ENCODE measurements at places on chromosomes 5 and 9. TPM values are rescaled to one million over a fixed set of nuclear protein-coding genes. Genes with fewer than 3 reads are reported as not detected.

KIAA1191 gene
- total RNA-seq, result 69.3 TPM

RAB3C gene
- 62.0 TPM for total RNA-seq

GRXCR2 gene
- total RNA-seq, result not detected

PCDHAC2 gene
- total RNA-seq, result 34.8 TPM

BARHL1 gene
- 19.3 TPM for total RNA-seq

SOX30 gene
- 0.18 TPM for total RNA-seq

GPR151 gene
- 0.18 TPM for total RNA-seq

SLC6A19 gene
- 0.09 TPM for total RNA-seq

Data from cerebellum (tissue), 4 donors.